ENCODE measurements at places on chromosomes 16 and 17.

- DNase-seq = no peak
These were observed 58.1 kb downstream of the ACTG1 start for GRCh38 chr17:81454473-81454872.

DNA sequence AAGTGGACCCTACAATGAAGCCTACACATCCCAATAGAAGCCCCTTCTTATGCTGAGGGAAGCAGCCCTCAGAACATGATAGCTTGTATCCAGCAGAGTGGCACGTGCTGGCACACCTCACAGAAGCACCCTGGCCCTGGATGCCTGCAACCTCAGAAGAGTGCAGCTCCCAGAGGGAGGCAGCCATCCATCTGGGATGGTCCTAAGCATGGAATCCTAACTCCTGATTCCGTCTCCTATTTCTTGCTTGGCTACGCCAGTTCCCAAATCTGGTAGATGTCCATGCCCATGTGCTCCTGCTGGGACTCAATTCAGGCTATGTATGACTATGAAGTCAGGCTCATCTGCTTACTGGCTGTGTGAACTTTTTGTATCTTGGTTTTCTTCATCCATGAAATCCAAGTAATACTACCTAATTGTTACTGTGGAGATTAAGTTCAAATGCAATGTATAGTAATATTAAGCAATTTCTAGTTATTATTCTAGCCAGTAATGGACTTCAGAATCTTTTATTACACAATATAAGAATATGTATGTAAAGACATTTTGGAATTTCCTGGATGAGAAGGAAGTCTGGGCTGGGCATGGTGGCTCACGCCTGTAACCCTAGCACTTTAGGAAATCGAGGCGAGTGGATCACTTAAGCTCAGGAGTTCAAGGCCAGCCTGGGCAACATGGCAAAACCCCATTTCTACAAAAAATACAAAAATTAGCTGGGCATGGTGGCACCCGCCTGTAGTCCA, 32.4 kb downstream of the SIAH1 start:
- no peak for DNase-seq

- no peak for DNase-seq
These were observed 17.2 kb upstream of the TMEM98 start for GRCh38 chr17:32910769-32911168.

DNA sequence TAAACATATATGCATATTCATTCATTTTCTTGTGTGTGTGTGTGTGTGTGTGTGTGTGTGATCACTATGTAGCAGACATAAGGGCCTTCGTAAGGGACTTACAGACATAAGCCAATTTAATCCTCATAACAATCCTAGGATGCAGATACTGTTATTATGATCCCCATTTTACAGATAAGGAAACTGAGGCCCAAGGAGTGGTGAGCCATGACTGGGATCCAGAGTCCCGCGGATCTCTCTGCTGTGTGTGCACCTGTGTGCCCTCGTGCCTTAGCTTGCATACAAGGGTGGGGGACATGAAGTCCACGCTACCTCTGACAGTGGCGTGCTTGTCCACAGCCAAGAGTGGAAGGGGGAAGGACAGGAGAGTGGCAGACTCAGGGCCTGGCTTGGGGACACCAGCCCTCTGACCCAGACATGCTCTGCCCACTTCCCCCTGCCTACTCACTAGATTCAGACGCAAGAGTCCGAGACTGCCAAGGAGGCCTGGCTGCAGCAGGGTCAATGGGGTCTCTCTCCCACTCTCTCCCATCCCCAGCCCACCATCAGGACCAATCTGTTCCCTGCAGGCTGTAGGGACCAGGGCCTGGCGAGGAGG, 9.8 kb upstream of the SMTNL2 start:
- no peak for DNase-seq

DNA sequence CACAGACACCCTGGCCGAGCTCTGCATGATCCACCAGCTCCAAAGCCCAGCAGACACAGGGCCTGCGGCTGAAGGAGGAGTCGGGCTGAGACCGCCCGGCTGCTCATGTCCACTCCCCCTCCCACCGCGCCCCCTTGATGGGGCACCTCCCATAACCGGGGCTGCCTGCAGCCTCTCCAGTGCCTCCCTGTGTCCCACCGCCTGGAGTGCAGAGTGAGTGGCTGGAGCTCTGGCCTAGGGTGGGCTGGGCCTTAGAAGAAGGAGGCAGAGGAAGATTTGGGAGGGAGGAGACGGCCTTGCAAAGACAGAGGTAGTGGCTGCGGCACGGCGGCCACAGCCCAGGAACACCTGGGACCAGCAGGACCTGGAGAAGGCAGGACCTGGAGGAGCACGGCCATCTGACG, 4.0 kb downstream of the CBFA2T3 start:
- no peak for DNase-seq
